ENCODE measurements at places on chromosomes 7 and 10. TPM values are rescaled to one million over a fixed set of nuclear protein-coding genes. Genes with fewer than 3 reads are reported as not detected.

ARHGEF35 gene
- 14.9 TPM for total RNA-seq

CCDC136 gene
- total RNA-seq = 34.6 TPM

ARHGAP22 gene
- total RNA-seq = 2.9 TPM

CALHM1 gene
- not detected for total RNA-seq

SMARCD3 gene
- total RNA-seq = 116 TPM

ZP3 gene
- not detected for total RNA-seq

NEUROD6 gene
- not detected for total RNA-seq

ZNF467 gene
- 38.0 TPM for total RNA-seq

FGFR2 gene
- total RNA-seq = 78.0 TPM

GRM3 gene
- not detected for total RNA-seq

ICA1 gene
- total RNA-seq = 6.8 TPM

CEP55 gene
- 6.0 TPM for total RNA-seq

UNCX gene
- not detected for total RNA-seq

FOXI2 gene
- not detected for total RNA-seq

DNA sequence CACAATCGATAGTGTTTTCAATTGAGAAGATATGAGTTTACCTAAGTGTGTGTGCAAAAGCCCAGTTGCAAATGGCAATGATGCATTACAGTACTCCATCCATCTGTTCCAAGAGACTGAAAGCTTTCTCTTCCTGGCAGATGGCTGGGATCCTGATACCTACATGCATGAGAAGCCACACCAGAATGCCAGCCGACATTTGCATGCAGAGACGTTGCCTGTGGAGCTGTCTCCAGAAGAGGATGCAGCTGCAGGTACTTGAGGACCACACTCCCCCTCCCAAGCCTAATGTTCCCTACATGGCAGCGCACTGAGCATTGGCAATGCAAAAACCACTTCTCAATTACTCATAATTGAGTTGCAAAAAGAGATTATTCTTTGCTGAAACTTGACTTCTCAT lies 332.1 kb downstream of the WDR11 start:
- H3K27ac ChIP-seq = no peak overlapping the region
- H3K4me1 ChIP-seq = peaks cover 46% of the 10 kb centered on the region
- DNase-seq = no peak
- H3K36me3 ChIP-seq = no peaks in the 10 kb centered on the region

- H3K27me3 ChIP-seq = no peaks in the 10 kb centered on the region
- no peak overlapping the region for H3K4me3 ChIP-seq
- no peak for DNase-seq
- peak overlapping the region; percentile 83 for H3K27ac ChIP-seq
- H3K4me1 ChIP-seq = peaks cover 72% of the 10 kb centered on the region
- no peaks in the 10 kb centered on the region for H3K36me3 ChIP-seq
Measured at GRCh38 chr10:5563321-5563961, 38.7 kb downstream of the CALML3 start.

DNA sequence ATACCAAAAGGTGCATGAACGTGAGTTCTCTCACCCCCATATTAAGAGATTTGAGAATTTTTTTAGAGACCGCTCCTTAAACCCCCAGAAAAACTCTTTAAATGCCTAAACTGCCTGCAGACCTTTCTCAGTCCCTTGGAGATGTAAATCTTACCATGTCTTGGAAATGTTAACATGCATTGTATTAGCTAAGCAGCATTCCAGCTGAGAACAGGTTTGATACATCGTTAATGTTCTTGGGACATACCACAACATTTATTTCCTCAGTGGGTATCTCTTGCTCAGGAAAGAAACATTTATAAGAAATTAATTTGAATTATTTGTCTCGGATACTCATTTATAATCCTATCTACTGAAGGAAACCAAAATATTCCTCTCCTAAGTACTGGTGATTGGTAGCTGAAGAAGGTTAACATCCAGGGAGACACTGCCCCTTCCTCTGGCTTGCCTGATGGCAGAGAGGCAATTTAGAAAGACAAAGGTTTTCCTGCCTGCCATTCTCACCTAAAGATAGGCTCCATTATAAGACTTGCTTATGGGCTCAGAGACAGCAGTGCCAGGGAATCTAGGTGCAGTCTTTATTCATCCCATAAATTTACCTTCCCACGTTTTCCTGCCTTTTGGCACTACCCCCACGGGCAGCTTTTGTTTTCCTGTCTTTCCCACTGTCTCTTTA lies 141.2 kb downstream of the COBL start:
- no peaks in the 10 kb centered on the region for H3K4me1 ChIP-seq
- H3K27me3 ChIP-seq = peaks cover 6% of the 10 kb centered on the region
- no peak overlapping the region for H3K27ac ChIP-seq
- H3K36me3 ChIP-seq = no peaks in the 10 kb centered on the region
- DNase-seq = no peak

DNA sequence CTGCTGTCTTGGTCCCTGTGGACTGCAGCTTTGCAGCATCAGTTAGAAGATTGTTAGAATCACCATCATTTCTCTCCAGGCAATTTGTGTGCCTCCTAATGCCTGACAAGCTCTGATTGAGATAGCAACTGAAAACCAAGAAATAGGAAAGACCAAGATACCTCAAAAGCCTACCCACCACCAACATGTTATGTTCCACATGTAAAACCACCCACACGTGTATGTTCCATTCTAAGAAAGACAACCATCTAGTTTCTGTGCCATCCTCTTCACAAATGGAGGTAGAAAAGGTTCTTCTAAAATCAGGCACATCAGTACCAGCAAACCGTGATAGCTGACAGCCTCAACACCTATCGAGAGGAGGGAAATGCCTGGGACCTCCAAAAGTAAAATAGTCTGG lies 46.9 kb downstream of the TASOR2 start:
- H3K36me3 ChIP-seq = peaks cover 22% of the 10 kb centered on the region
- H3K4me1 ChIP-seq = no peaks in the 10 kb centered on the region
- H3K27me3 ChIP-seq = no peaks in the 10 kb centered on the region
- DNase-seq = no peak
- no peak overlapping the region for H3K4me3 ChIP-seq

- no peak for DNase-seq
- H3K4me1 ChIP-seq = peaks cover 3% of the 10 kb centered on the region
- H3K27ac ChIP-seq = no peak overlapping the region
- no peaks in the 10 kb centered on the region for H3K27me3 ChIP-seq
- no peak overlapping the region for H3K4me3 ChIP-seq
- no peaks in the 10 kb centered on the region for H3K36me3 ChIP-seq
Measured at GRCh38 chr10:77034240-77034639, 603.4 kb downstream of the KCNMA1 start.

- DNase-seq = no peak
- no peaks in the 10 kb centered on the region for H3K36me3 ChIP-seq
- H3K27me3 ChIP-seq = no peaks in the 10 kb centered on the region
- H3K4me1 ChIP-seq = peaks cover 15% of the 10 kb centered on the region
- H3K27ac ChIP-seq = no peak overlapping the region
- no peak overlapping the region for H3K4me3 ChIP-seq
Measured at GRCh38 chr10:96616961-96617360, 30.1 kb upstream of the TM9SF3 start.

GRCh38 chr7:134347567-134347966 lies 30.8 kb upstream of the SLC35B4 start:
- peaks cover 22% of the 10 kb centered on the region for H3K4me1 ChIP-seq
- no peak overlapping the region for H3K27ac ChIP-seq
- peaks cover 17% of the 10 kb centered on the region for H3K27me3 ChIP-seq
- no peaks in the 10 kb centered on the region for H3K36me3 ChIP-seq

- no peak for DNase-seq
- H3K4me3 ChIP-seq = no peak overlapping the region
- H3K36me3 ChIP-seq = peaks cover 17% of the 10 kb centered on the region
- peaks cover 2% of the 10 kb centered on the region for H3K27me3 ChIP-seq
- peaks cover 43% of the 10 kb centered on the region for H3K4me1 ChIP-seq
Measured at GRCh38 chr10:116017405-116017804, 255.6 kb downstream of the GFRA1 start.

DNA sequence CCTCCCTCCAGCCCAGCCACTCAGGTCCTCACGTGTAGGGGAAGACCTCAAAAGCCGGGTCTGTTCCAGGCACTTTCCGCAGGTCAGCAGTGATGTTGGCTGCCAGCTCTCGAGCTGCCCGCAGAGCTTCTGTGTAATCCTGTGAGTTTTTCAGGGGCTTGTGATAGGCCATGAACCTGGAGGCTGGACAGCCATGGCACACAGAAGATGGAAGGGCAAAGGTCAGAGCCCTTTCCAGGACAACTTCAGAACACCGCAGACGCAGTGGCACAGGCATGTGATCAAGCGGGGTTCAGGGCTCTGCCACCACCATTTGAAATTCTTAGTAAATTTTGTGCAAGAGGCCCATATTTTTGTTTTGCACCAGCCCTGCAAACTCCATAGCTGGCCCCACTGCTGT lies 24.0 kb downstream of the NPC1L1 start:
- no peak overlapping the region for H3K4me3 ChIP-seq
- H3K27ac ChIP-seq = no peak overlapping the region
- H3K36me3 ChIP-seq = no peaks in the 10 kb centered on the region
- no peaks in the 10 kb centered on the region for H3K4me1 ChIP-seq

GRCh38 chr10:3711918-3712317 lies 73.1 kb downstream of the KLF6 start:
- no peak overlapping the region for H3K27ac ChIP-seq
- no peak for DNase-seq
- H3K27me3 ChIP-seq = peaks cover 3% of the 10 kb centered on the region
- H3K4me1 ChIP-seq = peaks cover 18% of the 10 kb centered on the region

DNA sequence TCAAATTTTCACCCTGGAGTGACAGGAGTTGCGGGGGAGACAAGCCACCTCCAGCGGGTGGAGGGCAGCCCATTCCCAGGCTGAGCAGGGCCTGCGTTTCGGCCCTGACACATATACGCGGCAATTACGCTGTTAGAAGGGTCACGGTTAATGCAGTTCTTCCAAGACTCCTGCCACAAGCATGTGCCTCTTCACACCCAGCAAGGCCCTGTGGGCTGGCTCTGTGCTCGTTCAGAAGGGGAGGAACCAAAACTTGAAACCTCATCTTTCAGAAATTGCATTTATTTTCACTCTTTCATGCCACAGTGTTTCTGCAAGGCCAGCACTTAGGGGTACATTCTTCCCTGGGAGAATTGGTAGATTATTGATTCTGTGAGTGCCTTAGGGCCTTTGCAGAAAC lies 24.7 kb downstream of the LRMDA start:
- peaks cover 20% of the 10 kb centered on the region for H3K4me1 ChIP-seq
- H3K27me3 ChIP-seq = peaks cover 76% of the 10 kb centered on the region
- H3K27ac ChIP-seq = no peak overlapping the region

GRCh38 chr7:28986028-28986764 lies 28.1 kb upstream of the TRIL start:
- peaks cover 49% of the 10 kb centered on the region for H3K4me1 ChIP-seq
- DNase-seq = no peak

DNA sequence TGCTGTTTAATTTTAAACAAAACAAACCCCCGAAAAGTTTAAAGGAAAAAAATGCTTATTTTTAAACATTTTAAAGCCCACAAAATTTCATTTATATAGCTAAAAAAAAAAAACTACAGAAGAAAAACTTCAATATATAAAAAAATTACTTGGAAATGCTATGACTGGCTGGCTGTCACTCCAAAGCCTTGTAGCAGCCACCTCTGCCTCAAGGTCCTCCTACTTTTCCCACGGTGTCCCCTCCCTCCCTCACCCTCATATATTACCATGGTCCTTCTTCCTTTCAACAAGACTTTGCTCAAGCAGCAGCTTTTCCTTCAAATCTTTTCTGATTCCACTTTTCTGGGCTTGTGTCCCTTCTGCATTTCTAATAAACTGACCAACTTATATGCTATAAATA lies 122.0 kb downstream of the TPK1 start:
- no peaks in the 10 kb centered on the region for H3K4me1 ChIP-seq
- no peak overlapping the region for H3K27ac ChIP-seq
- no peak for DNase-seq
- no peak overlapping the region for H3K4me3 ChIP-seq
- H3K27me3 ChIP-seq = no peaks in the 10 kb centered on the region

- H3K4me3 ChIP-seq = no peak overlapping the region
- H3K36me3 ChIP-seq = peaks cover 8% of the 10 kb centered on the region
- DNase-seq = no peak
- H3K27ac ChIP-seq = no peak overlapping the region
- no peaks in the 10 kb centered on the region for H3K27me3 ChIP-seq
Measured at GRCh38 chr7:4072161-4072925, 609.8 kb upstream of the FOXK1 start.

- H3K27me3 ChIP-seq = no peaks in the 10 kb centered on the region
- H3K4me3 ChIP-seq = peak overlapping the region; percentile 56
- peaks cover 39% of the 10 kb centered on the region for H3K4me1 ChIP-seq
Measured at GRCh38 chr10:97687785-97688781, 1.0 kb upstream of the AVPI1 start.

- no peak overlapping the region for H3K4me3 ChIP-seq
- no peaks in the 10 kb centered on the region for H3K27me3 ChIP-seq
- H3K4me1 ChIP-seq = peaks cover 6% of the 10 kb centered on the region
- DNase-seq = no peak
Measured at GRCh38 chr7:8068892-8069686, 100.5 kb downstream of the GLCCI1 start.

GRCh38 chr7:105399043-105399725 lies 10.5 kb upstream of the SRPK2 start:
- no peak overlapping the region for H3K27ac ChIP-seq
- DNase-seq = no peak
- no peak overlapping the region for H3K4me3 ChIP-seq
- no peaks in the 10 kb centered on the region for H3K36me3 ChIP-seq

- DNase-seq = no peak
- no peaks in the 10 kb centered on the region for H3K36me3 ChIP-seq
- peaks cover 25% of the 10 kb centered on the region for H3K4me1 ChIP-seq
- H3K27ac ChIP-seq = no peak overlapping the region
- H3K4me3 ChIP-seq = peak overlapping the region; percentile 73
- peaks cover 43% of the 10 kb centered on the region for H3K27me3 ChIP-seq
Measured at GRCh38 chr7:28853150-28853549, 105.0 kb downstream of the TRIL start.

GRCh38 chr10:114458955-114459354 lies 54.7 kb upstream of the AFAP1L2 start:
- H3K27ac ChIP-seq = no peak overlapping the region
- no peaks in the 10 kb centered on the region for H3K27me3 ChIP-seq
- H3K4me3 ChIP-seq = no peak overlapping the region
- no peaks in the 10 kb centered on the region for H3K4me1 ChIP-seq

GRCh38 chr10:102960157-102960556 lies 42.1 kb downstream of the CNNM2 start:
- H3K4me1 ChIP-seq = peaks cover 14% of the 10 kb centered on the region
- no peaks in the 10 kb centered on the region for H3K27me3 ChIP-seq
- no peaks in the 10 kb centered on the region for H3K36me3 ChIP-seq
- no peak for DNase-seq
- no peak overlapping the region for H3K27ac ChIP-seq
- no peak overlapping the region for H3K4me3 ChIP-seq

GRCh38 chr10:29612657-29613056 lies 22.1 kb downstream of the SVIL start:
- no peak overlapping the region for H3K27ac ChIP-seq
- no peaks in the 10 kb centered on the region for H3K27me3 ChIP-seq
- H3K4me3 ChIP-seq = no peak overlapping the region
- H3K36me3 ChIP-seq = peaks cover 32% of the 10 kb centered on the region

DNA sequence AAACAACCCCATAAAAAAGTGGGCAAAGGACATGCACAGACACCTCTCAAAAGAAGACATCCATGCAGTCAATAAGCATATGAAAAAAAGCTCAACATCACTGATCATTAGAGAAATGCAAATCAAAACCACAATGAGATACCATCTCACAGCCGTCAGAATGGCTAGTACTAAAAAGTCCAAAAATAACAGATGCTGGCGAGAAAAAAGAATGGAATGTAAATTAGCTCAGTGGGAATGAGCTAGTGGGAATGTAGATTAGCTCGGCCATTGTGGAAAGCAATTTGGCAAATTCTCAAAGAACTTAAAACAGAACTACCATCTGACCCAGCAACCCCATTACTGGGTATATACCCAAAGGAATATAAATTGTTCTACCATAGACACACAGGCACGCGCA lies 287.0 kb downstream of the WDR37 start:
- no peak overlapping the region for H3K4me3 ChIP-seq
- peaks cover 37% of the 10 kb centered on the region for H3K27me3 ChIP-seq
- no peak for DNase-seq

Measured in mesothelial cell of epicardium (in vitro differentiated cells).